ENCODE measurements at places on chromosomes 6 and 20.
A peak's percentile ranks its signal among the peaks of the same experiment; 100 is the strongest.

GRCh38 chr6:158610319-158610968, 34.1 kb downstream of the DYNLT1 start:
- DNase-seq, result no peak

- DNase-seq, result no peak
Measured at GRCh38 chr6:48147051-48147450, 36.1 kb upstream of the PTCHD4 start.

- DNase-seq, result no peak
Measured at GRCh38 chr6:23137611-23138010, 568.2 kb downstream of the HDGFL1 start.

DNA sequence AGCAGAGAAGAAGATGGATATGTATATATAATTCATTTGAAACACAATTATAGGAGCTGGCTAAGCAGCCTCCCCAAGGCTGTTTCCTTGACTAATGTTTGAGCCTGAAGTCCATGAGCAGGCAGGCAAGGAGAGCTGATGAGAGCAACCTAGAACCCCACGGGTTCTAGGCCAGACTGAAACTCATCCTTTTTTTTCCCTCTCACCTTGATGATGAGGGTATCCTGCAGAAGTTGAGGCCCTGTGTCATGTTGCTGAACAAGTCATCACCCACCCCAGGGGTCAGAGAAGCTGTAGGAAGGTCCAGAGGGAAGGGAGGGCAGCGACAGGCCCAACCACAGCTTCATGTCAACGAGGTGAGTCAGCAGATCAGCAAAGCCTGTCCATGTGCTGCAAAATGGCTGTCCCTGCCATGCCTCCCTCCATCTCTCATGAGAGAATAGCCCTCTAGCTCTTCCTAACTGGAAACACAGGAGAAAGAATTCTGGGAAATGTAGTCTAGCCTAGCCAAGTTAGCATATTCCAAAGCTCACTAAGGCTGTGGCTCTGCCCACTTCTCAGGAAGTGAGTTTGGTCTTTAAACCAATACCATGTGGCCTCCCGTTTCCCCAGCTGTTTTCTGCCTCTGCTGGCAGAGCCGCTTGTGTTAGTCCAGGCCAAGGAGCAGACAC, 91.3 kb upstream of the DTNBP1 start:
- DNase-seq, result no peak

- DNase-seq, result no peak
Measured at GRCh38 chr6:18503206-18503592, 116.0 kb downstream of the RNF144B start.

GRCh38 chr20:61803915-61804751, 261.5 kb downstream of the TAF4 start:
- no peak for DNase-seq

GRCh38 chr20:40744072-40744817, 55.2 kb upstream of the MAFB start:
- DNase-seq, result no peak

GRCh38 chr20:23995905-23996666, 7.5 kb upstream of the GGTLC1 start:
- DNase-seq, result no peak

- no peak for DNase-seq
Measured at GRCh38 chr6:109118337-109118736, 23.0 kb downstream of the CEP57L1 start.

GRCh38 chr20:2755451-2756055, 44.9 kb downstream of the CPXM1 start:
- DNase-seq, result no peak

DNA sequence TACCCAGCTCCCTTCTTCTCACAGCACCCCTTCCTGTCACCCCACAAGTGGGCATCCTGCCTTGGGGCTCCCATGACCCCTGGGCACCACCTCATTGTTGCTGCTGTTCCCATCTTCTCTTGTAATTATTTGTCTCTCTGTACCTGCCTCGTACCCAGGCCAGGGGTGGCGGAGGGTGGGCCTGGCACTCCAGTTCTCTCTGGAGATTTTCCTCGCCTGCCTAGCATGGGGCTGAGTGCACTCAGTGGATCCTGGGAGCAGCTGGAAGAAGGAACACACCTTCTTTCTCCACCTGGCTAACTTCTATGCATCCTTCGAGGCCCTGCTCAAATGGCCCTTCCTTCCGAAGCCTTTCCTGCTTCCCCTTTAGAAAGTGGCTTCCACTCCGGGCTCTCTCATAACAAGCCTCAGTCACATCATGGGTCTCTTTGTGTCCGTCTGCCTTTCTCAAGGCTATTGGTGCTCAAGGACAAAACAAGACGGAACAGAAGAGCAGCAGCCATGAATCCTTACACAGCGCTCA, 79.2 kb downstream of the SRC start:
- no peak for DNase-seq

GRCh38 chr6:37695857-37696219, 1.8 kb downstream of the MDGA1 start:
- no peak for DNase-seq

DNA sequence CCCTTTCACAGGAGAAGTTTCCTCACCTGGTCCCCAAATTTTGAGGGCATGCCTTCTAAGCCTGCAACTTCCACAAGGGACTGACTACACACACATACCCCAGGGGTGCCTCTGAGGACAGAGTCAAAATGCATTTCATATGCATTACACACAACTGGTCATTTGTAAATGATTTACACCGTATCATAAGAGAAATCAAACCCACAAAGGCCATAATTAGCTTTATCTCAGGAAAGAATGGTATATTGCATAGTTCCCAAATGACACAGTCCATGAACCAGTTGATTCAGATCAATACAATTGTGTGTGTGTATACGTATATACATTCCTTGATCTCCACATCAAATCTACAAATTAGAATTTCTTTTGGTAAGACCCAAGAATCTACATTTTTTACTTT, 203.3 kb upstream of the PRDM1 start:
- DNase-seq, result no peak

DNA sequence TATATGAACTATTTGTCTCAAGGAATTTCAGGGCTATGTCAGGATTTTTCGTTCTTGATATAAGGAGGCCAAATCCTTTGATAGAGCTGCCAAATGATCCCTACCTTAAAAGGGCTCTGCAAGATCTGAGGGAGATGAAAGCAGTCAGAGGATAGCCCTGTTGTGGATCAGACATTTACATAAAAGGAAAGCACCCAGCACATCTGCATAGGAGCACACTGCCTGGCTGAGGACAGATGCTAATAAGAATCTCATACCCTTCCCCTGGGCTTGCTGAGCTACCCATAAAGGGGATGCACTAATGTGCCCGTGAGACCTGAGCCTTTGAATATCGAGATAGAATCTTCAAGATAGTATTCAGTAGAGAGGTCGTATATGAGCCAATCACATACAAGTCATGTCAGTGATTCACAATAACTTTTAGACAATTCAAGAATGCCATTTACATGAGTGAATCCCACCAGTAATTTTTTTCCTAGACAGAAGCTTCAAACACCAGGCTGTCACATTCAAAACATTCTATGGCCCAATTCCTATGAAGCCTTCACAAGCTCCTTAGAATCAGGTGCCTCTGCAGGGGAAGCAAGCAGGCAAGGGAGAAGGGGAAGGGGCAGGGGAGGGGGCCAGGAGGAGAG, 71.1 kb downstream of the STMND1 start:
- DNase-seq, result no peak

DNA sequence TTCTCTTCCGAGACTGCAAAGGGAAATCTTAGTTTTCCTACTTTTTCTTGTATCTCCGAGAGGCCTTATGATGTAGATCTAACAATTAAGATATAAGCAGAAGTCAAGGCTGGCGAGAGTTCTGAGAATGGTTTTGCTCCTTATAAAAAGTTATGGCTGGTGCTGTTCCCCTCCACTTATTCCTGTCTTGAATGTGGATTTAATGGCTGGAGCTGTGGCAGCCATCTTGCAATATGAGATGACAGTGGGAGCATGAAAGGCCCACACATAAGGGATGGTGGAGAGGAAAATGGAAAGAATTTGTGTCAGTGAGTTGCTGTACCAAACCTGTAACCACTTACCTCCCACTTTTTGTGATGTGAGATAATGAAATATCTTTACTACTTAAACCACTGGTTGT, 124.6 kb upstream of the SLC22A23 start:
- no peak for DNase-seq

DNA sequence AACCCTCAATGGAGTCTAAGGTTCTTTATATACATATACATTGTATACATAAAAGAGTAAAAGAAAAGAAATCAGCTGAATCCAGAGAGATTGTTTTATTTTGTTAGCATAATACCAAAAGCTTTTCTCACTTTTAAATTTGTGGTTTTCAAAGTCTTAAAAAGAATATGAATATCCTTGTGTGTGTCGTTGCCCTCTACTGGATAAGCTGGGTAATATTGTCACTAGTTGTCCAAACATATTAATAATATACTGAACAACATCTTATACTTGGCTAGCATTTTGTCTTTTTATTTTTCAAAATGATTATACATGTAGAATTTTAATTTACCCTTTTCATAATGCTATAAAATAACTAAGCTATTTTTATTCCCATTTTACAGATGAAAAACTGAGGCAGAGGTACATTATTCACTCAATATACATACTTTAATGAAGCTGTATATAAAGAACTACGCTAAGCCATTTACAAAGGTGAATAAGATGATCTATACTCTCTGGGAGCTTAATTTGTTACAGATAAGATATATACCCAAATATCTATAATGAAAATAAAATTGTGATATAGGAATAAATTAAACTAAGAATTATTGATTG, 531.7 kb downstream of the TFAP2B start:
- DNase-seq, result no peak

DNA sequence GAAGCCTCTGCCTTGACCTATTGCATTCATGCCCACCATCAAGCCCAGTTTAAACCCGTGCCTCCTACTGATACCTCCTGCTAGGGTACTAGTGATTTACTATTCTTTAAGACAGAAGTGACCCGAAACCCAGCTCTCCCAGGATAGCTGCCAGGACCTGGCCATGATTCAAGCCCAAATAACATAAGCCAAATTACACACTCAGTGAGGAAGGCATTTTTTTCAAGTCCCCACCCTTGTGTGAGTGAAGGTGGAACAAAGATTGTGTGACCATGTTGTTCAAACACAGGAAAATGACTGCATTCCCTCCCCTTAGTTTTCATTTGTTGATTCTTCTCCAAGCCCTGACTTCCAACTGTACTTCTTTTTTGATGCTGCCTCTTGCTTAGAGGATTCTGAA, 3.7 kb upstream of the KAT14 start:
- DNase-seq, result no peak

DNA sequence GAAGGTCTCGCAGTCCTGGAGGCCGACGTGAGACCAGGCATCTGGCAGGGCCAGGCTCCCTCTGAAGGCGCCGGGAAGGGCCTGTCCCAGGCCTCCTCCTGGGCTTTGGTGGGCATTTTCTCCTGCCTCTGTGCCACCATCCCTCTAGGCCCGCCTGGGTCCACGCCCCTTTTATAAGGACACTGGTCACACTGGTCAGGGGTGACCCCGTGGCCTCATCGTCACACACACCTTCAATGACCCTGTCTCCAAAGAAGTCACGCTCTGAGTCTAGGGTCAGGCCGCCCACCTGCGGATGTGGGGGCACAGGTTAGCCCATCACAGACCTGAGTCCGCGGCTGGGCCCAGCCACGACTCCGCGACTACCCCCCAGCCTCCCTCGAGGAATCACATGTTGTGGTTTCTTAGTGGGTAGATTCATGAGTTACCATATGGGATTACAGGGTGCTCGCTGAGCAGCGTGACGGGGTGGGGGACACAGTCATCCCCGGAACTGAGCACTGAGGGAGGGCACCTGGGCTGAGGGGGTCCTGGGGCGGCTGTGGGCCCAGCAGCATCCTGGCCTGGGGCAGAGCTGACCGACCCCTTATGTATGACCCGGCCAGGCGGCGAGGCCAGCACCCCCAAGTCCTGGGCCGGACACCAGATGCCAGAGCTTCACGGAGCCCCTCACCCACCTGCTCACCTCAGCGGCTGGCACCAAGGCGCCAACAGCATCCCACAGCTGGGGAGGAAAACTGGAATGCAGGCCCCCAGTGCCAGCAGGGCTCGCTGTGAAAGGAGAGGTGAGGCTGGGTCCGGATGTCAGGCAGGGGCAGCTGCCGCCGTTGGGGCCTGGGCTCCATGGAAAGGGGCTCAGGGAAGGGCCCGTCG, 115.9 kb downstream of the DLL1 start:
- no peak for DNase-seq

- no peak for DNase-seq
Measured at GRCh38 chr20:62879275-62880146, 17.9 kb upstream of the TCFL5 start.

DNA sequence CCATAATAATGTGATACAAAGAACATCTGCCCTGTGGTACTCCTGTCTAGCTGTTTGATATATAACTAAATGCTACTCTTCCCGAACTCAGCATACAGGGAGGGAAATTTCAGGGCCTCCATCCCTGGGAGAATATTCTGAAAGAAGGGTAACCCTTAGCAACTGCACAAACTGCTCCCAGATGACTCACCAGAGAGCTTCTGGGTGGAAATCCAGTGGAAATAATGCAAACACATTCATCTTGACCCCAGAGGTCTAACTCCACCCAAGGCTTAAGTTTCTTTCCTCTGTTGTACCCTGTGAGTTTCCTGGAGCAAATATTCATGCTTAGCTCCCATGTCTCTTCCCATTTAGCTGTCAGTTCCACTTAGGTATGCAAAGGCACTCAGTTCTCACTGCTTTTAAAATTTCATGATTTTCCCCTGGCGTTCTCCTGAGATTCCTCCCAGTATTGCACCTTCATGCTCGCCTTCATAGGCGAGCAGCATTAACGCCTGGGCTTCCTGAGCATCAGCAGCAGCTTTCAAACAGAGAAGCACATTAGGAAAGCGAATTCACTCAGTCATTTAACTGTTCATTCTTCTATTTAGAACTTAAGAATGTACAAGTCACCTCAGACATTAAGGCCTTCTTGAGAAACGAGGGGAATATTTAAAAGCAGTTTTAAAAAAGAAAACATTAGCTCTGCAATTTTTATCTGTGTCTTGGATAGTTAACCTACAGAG, 43.8 kb upstream of the LAMA4 start:
- DNase-seq, result no peak

DNA sequence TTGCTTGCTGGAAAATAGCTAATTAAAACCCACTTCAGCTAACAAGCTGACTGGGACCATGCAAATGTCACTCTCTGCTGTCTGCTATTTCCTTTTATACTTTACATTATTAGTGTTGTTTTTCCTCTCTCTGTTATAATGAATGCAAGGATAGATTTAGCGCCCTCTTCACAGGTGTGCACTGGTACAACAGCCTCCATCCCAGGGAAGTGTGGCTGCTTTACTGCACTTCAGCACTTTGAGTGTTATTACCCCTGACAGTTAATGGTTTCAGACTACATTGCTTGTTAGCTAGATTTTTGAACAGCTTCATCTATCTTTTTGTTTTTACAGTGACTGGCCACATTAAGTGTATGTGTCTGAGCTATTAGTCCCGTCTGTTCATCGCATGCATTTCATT, 405.7 kb downstream of the RNF144B start:
- DNase-seq, result no peak

GRCh38 chr6:11113038-11113437, 1.5 kb upstream of the ERVFRD-1 start:
- no peak for DNase-seq

GRCh38 chr6:79724816-79725215, 93.7 kb downstream of the SH3BGRL2 start:
- DNase-seq, result no peak

- DNase-seq, result no peak
Measured at GRCh38 chr6:147738099-147738498, 229.6 kb downstream of the SAMD5 start.

GRCh38 chr20:10469599-10469998, 34.5 kb downstream of the SLX4IP start:
- DNase-seq, result peak; percentile 67

Data from GDM1 (cell line).